Germinal center (tissue), 1 donor: ENCODE measurements at places on chromosomes 16 and 17.

DNA sequence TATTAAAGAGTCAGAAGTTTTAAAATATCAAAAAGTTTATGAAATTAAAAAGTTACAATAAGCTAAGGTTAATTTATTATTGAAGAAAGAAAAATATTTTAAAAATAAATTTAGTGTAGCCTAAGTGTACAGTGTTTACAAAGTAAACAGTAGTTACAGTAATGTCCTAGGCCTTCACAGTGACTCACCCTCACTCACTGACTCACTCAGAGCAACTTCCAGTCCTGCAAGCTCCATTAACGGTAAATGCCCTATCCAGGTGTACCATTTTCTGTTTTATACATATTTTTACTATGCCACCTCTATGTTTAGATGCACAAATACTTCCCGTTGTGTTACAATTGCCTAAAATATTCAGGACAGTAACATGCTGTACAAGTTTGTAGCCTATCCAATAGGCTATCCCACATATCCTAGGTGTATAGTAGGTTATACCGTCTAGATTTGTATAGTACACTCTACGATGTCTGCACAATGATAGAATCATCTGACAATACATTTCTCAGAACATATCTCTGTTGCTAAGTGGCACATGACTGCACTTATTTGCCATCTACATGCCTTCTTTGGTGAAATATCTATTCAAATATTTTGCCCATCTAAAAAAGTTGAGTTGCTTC, 67.2 kb upstream of the WSB1 start:
- no peak for DNase-seq

DNA sequence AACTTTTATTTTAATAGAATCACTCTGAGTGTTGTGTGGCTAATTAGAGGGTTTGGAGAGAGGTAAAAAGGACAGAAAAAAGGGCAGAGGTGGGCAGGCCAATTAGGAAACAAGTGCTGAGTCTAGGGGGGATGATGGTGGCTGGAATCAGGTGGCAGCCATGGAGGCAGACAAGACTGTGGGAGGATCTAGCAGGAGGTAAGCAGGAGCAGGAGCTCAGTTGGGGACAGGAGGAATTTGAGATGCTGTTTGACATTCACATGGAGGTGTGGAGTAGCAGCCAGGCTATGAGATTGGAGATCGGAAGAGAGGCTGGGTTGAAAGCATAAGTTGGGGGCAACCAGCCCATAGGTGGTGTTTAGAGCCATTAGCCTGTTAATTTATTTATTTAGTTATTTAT, 3.7 kb upstream of the MT4 start:
- no peak for DNase-seq

GRCh38 chr16:50737420-50737959, 4.4 kb upstream of the CYLD start:
- no peak for DNase-seq

GRCh38 chr17:55420776-55421178, 858 bp downstream of the MMD start:
- peak; percentile 44 for DNase-seq

DNA sequence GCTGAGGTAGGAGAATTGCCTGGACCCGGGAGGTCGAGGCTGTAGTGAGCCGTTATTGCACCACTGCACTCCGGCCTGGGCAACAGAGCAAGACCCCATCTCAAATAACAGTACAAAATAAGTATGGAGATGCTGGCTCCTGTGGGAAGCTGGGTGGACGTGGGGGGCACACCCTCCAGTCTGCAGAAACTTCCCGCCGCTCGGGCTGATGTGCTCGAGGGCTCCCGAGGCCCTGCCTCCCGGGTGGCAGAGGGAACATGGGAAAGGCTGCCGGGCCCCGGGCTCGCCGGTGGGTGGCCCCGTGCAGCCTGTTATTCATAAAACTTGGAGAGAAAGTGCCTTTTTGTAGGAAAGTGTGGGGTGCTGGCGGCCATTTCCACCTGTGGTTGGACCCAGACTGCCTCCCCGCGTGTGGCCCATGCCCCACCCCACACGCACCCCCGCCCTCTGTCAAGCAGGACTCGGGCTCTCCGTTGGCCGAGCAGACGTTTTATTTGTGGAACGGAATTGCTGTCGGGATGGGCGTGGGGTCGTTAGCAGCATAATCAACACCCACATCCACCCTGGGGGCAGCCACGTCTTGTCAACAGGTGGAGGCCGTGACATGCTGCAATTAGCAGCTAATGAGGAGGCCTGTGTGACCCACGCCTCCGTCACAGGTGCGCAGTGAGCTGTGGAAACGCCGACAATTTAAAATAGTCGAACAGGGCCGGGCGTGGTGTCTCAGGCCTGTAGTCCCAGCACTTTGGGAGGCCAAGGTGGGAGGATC, 7.4 kb upstream of the CIAO3 start:
- DNase-seq, result no peak

- DNase-seq, result no peak
Observed at GRCh38 chr17:79788455-79788854, 8.4 kb downstream of the CBX8 start.

- no peak for DNase-seq
Observed at GRCh38 chr16:27476240-27476639, 73.5 kb downstream of the GTF3C1 start.

DNA sequence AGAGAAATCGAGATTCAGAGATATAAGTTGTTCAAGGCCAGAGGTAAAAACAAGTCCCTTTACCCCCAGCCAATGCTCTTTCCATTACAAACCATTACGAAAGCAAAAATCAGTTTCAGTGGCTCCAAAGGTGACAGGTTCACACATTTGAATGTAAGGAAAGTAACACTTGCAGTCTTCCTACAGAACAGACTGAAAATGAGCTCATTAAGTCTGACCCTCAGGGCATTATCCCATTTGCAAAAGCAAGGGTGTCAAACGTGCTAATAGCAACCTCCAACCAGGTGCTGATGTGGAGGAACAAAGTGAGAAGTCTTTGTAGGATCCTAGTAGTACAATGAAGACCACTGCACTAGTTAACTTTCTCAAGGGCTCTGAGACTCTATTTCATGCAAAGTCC, 65.2 kb downstream of the XPO6 start:
- no peak for DNase-seq

GRCh38 chr17:57636274-57636673, 108.8 kb downstream of the CCDC182 start:
- no peak for DNase-seq

DNA sequence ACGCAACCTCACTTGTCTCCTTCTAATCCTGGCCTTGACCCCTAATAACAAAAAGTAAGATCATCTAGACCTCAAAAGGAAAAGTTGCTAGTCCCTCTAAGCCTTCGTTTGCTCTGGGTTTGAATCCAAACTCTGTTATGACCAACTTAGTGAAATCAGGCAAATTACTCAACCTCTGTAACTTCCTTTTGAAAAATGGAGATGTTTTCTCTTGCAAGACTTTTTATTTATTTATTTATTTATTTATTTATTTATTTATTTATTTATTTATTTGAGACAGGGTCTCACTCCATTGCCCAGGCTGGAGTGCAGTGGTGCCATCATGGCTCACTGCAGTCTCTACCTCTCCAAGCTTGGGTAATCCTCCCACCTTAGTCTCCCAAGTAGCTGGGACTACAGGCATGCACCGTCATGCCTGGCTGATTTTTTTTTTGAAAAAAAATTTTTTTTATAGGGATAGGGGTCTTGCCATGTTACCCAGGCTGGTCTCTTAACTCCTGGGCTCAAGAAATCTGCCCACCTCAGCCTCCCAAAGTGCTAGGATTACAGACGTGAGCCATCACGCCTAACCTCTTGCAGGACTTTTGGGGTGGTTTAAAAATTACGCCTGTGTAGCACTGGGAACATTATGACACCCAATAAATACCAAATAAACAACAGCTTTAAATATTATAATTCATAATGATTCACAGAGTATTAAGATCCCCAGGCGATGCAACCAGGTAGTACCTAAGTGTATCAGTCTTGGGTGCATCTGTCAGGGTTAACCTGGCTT, 63.4 kb downstream of the PITPNC1 start:
- DNase-seq, result no peak

DNA sequence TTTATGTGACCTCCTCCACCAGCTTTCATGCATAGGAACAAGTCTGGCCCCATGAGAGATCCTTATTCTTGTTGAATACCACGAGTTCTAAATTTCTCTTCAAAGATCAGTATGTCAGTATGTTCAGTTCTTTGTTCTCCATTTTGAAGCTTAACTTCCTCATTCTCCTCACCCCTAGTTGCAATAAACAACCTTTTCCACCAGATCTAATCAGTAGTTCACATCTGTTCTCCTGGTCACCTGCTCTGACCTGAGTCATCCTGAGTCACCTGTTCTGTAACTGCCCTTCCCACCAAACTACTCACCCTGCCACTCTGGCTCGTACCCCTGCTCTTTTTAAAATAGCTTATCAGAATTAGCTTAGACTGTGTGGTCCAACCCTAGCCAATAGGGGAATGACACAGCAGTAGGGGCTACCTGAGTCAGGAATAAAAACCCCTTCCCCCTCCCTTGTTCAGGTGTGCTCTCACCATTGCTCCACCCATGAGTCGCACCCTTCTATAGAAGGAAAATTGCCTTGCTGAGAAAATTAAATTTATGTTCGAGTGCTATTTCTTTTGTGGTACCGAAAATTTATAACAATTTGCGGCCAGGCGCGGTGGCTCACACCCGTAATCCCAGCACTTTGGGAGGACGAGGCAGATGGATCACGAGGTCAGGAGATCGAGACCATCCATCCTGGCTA, 94.6 kb downstream of the EMP2 start:
- DNase-seq, result no peak

DNA sequence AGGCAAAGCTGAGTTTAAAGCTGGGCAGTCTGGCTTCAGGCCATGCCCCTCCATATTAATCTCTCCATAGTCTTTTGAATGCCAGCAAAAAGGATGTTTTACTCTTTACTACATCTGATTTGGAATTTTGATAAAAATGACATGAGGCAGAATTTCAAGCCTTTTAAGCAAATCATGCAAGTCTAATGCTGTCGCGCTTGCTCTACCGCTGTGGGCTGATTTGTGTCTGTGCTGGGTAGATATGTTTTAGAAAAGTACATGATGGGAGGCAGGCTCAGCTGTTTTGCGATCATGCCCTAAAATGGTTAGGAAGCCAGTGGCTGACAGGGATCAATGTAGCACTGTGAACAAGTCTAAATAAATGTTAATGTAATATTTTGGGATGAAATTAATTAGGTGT, 311.9 kb downstream of the CA10 start:
- no peak for DNase-seq

GRCh38 chr17:17149520-17150447, 56.3 kb downstream of the PLD6 start:
- no peak for DNase-seq

GRCh38 chr17:6392609-6393350, 42.1 kb downstream of the AIPL1 start:
- no peak for DNase-seq

GRCh38 chr17:32756696-32757095, 120.2 kb downstream of the MYO1D start:
- no peak for DNase-seq

GRCh38 chr16:1054660-1055556, 17.6 kb upstream of the SSTR5 start:
- DNase-seq, result peak; percentile 38

DNA sequence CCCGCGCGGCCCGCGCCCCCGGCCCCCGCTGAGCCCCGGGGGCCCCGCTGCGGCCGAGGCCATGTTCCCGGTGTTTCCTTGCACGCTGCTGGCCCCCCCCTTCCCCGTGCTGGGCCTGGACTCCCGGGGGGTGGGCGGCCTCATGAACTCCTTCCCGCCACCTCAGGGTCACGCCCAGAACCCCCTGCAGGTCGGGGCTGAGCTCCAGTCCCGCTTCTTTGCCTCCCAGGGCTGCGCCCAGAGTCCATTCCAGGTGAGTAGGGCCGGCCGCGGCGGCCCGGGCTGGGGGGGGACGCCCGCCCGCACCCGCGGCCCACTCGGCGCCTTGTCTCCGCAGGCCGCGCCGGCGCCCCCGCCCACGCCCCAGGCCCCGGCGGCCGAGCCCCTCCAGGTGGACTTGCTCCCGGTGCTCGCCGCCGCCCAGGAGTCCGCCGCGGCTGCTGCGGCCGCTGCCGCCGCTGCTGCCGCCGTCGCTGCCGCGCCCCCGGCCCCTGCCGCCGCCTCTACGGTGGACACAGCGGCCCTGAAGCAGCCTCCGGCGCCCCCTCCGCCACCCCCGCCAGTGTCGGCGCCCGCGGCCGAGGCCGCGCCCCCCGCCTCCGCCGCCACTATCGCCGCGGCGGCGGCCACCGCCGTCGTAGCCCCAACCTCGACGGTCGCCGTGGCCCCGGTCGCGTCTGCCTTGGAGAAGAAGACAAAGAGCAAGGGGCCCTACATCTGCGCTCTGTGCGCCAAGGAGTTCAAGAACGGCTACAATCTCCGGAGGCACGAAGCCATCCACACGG, 504 bp downstream of the MAZ start:
- DNase-seq, result no peak

GRCh38 chr17:79706931-79707850, 23.6 kb upstream of the ENPP7 start:
- no peak for DNase-seq

DNA sequence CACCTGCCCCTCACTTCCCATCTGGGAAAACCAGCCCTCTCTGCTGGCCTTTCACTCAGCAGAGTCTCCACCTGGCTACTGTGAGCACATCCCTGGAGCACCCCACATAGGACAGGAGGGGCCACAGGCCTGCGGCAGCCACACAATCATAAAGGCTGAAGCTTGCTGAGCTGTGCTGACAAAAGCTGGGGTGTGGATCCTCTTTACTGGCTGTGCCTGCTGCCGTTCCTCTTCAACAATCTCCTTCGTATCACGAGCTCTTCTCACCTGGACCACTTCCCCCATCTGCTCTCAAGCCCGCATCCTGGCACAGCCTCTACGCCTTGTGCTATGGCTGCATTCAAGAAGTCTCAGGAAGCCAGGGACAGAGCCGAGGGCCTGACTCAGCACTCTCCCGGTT, 86.1 kb downstream of the ZNF778 start:
- no peak for DNase-seq

DNA sequence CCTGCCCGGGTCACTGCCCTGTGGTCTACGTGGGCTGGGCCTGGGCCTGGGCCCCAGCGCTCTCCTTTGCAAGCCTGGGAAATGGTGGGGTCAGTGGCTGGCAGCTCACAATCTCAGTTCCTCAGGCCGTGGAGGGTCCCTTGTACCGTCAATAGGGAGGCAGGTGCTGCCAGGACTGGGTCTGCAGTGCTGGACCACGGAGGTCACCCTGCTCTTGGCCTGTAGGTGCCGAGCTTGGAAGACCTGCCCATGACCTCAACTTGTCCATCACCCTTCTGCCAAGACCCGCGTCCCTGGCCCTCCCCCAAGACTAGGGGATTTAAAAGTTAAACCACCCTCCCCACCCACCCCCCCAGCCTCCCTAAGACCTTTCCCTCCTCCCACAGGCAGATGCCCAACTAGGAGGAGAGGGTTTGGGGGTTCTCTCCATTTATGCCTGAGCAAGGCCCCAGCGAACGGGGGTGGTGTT, 2.5 kb downstream of the TBX2 start:
- DNase-seq, result no peak

- no peak for DNase-seq
Observed at GRCh38 chr17:68718465-68718864, 117.3 kb upstream of the FAM20A start.

GRCh38 chr16:23500212-23500861, 10.0 kb downstream of the GGA2 start:
- DNase-seq, result no peak
